Retinal pigment epithelial cell (primary cell): ENCODE measurements at places on chromosomes 4 and X.

GRCh38 chr4:53450773-53451172 lies 73.3 kb downstream of the FIP1L1 start:
- DNase-seq: no peak

GRCh38 chr4:38667085-38667893 lies 3.3 kb downstream of the KLF3 start:
- peak; percentile 90 for DNase-seq

- no peak for DNase-seq
Observed at GRCh38 chrX:37746218-37746941, 33.5 kb upstream of the CYBB start.

DNA sequence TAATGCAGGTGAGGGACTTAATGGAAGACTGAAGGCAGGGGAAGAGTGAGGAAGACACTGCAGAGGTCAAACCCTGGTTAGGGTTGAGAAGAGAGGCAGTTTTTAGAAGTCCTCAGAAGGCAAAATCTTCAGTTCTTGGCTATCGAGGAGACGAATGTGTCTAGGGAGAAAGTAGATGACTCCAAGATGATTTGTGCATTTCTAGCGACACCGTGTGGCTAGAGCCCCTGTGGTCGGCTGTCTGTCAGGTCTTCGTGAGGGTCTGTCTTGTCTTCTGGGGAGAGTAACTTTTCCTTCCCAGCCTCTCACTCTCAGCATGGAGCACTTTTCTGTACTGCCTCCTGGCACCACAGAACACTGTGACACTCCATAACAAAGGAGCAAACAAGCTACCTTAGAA lies 458.1 kb downstream of the STIM2 start:
- no peak for DNase-seq

GRCh38 chr4:2598511-2599303 lies 62.3 kb downstream of the FAM193A start:
- no peak for DNase-seq
